Mucosa of descending colon (tissue), 3 donors: ENCODE measurements at places on chromosomes 12 and 14. TPM values are rescaled to one million over a fixed set of nuclear protein-coding genes. Genes with fewer than 3 reads are reported as not detected.

Gene DEPDC4
- total RNA-seq: 1.1 TPM

Gene TRPV4
- 0.92 TPM for total RNA-seq

Gene TAS2R19
- total RNA-seq: 2.1 TPM

DNA sequence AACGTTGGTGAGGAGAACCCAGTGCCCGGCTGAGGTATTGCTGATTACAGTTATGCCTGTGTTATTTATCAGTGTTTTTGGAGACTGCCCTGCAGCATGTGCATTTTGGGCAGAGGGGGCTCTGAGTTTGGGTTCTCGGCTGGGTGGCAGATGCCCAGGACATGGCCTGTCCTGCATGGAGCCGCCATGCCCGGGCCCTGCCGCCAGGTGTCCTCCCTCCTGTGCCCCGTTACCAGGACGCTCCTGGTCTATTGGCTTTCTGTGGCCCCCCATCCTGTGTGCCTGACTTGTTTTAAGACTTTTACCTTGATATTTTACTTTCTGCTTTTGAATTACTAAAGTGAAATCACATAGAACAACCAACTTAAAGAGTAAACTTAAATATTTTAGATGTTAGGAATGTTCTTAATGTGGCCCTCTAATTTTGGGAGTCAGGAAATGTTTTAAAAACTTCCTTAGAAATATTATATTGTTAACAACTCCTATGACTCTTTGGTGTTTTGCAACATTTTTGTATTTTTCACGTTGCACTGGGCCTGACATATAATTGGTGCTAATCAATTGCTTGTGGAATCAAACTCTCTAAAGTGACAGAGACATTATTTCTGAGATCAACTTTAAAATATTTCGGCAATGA, 51.8 kb downstream of the PRIMA1 start:
- DNase-seq: no peak
